Caki2 (cell line): ENCODE measurements at places on chromosomes 2 and 18. TPM values are rescaled to one million over a fixed set of nuclear protein-coding genes. Genes with fewer than 3 reads are reported as not detected.
A peak's percentile ranks its signal among the peaks of the same experiment; 100 is the strongest.

- DNase-seq: no peak
These were observed 171.3 kb downstream of the LOXHD1 start for GRCh38 chr18:46485675-46486194.

TRIM43 gene
- not detected in 2 replicates for total RNA-seq

SPHKAP gene
- total RNA-seq: not detected in 2 replicates

GRCh38 chr2:44952806-44953498 lies 11.4 kb downstream of the SIX3 start:
- DNase-seq: no peak

DNA sequence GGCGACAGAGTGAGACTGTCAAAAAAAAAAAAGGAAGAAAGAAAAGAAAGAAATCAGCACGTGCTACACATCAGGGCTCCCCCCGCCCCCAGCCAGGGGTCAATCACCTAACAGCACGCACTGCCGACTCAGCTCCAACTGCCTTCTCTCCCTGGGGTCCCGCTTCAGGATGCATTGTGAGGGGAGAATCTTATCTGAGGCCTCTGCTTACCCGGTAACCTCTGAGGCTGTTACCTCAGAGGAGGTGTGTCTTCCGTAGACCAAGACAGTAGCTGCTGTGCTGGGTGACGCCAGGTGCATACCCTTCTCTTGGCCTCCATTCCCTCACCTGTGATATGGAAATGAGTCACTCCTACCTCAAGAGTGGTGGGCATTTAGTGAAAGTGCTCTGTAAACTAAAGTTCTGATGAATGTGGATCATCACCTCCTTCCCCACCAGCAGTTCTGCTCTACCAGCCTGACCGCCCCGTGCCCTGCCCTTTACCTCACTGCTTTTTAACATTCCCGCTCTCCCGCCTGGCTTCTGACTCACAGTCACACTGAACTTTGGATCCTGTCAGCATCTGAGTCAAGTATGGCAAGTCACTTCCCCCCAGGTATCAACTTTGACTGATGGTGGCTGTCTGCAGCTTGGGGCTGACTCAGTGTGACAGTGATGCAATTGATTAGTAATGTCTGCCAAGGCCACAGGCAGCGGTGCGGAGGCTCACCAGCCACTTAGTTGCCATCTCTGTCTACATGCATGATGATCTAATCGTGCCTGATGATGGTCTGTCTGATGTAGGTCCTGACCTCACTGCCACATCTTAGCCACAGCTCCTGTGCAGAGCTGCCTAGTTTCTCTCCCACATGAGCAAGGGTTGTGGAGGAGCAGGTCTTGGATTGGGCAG lies 20.1 kb downstream of the ARID5A start:
- peak; percentile 99 for DNase-seq

FAM110C gene
- 4.3 and 7.7 TPM in 2 replicates for total RNA-seq

DNA sequence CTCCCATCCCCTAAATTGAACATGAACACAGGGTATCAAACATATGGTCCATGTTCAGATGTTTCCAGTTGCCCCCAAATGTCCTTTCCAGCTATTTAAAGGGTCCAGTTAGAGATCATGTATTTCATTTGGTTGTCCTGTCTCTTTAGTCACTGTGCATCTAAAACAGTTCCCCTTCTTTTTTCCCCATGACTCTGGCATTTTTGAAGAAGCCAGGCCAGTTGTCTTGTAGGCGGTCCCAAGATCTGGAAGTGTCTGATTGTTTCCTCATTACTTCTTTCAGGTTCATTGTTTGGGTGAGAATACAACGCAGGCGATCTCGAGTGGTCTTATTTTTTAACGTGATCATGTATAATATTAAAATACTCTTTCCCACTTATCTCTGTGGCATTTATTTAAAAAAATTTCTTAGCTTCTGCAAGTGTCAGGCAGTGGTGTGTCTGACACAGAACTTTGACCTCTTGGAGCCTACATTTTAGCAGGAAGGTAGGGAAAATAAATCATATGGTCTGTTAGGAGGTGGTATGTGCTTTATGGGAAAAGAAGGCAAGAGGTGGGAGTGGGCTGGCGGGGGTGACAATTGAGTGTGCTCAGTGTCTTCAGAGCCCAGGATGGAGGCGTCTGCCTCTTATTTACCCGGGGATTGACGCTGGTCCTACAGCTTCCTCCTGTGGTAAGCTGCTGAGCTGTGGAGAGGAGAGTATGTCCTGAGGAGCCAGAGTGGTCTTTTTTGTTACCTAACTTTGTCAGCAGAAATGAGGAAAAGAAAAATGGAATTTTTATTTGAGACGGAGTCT lies 8.1 kb downstream of the RAB31 start:
- DNase-seq: no peak

- peak; percentile 22 for DNase-seq
These were observed 48.3 kb downstream of the THUMPD2 start for GRCh38 chr2:39730685-39731302.

DNA sequence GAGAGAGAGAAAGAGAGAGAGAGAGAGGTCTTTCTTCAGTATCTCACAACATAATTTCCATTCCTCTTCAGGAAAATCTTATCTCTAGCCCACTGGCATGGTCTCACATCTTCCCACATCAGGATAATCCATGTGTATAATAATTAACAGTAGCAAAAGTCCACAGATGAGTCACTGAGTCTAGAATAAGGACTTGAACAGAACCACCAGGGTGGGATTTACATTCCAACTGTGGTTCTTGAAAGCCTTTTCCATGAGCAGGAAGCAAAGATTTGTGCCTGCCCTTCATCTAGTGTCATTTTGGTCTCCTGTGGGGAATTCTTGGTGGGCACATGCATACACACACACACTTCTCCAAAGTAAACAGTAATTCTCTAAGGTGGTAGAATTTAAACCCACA lies 107.1 kb upstream of the TCF4 start:
- DNase-seq: no peak

RBM44 gene
- 0.03 TPM in 1 of 2 replicates, not detected in the other for total RNA-seq

DNA sequence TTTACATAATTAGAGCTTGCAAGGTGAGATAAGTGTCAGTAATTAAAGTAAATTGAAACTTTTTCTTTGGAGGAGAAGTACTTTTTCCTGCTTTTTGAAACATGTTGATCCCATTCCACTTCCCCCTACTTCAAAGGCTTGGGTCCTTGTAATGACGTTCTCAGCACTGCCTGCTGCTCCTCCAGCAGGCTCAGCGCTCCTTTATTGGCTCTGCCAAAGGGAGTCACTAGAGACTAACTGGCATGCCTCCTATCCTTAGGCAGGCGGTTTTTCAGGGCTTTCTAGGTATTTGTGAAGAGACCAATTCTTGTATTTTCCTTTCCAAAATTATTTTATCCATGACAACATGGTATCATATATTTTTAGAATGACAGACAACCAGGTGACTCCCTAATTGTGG lies 43.9 kb upstream of the ACADL start:
- no peak for DNase-seq

GRCh38 chr2:158144914-158145625 lies 43.4 kb downstream of the UPP2 start:
- DNase-seq: no peak

DNA sequence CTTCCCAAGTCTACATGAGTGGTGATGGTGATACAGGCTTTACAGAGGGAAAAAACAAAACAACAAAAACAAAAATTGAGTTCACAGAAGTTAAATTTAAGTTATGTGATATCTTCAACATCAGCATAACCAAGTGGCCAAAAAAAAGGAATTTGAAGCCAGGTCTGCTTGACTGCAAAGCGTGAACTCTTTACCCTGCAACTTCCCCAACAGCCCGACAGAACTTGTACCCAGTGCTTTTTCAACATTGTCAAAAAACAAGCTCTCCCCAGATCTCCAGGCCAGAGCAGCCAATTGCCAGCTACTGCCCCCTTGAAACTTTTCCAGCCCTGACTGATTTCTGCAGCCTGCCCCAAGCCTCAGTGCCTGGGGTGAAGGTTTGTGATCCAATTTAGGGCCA lies 76.7 kb downstream of the RNF144A start:
- no peak for DNase-seq

GRCh38 chr2:73972846-73973245 lies 11.9 kb upstream of the TET3 start:
- DNase-seq: no peak

DNA sequence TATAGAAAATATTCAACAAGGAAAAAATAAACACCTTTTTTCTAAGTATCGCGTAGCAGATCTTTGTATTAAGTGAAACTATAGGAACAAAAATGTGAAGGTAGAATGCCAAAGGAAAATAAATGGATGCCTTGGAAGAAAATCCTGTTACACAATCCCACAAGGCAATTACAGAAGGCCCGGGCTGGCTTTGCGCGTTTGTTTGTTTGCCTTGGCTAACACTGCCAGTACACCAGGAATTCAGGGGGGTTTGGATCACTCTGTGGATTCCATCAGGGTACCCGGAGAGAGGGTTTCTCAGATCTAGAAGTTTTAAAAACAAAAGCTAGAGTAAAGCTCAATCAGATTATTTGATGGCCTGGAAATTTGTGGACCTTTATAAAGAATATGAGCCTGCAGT lies 478.3 kb downstream of the FBXO15 start:
- DNase-seq: no peak

- no peak for DNase-seq
These were observed 115.3 kb upstream of the ITGB6 start for GRCh38 chr2:160315337-160315736.

GRCh38 chr2:109355192-109355843 lies 226.3 kb downstream of the SH3RF3 start:
- no peak for DNase-seq

DCDC2C gene
- not detected in 2 replicates for total RNA-seq

- no peak for DNase-seq
These were observed 85.5 kb downstream of the MALT1 start for GRCh38 chr18:58756596-58757240.

GRCh38 chr2:21369787-21370186 lies 246.0 kb downstream of the TDRD15 start:
- DNase-seq: no peak

DNA sequence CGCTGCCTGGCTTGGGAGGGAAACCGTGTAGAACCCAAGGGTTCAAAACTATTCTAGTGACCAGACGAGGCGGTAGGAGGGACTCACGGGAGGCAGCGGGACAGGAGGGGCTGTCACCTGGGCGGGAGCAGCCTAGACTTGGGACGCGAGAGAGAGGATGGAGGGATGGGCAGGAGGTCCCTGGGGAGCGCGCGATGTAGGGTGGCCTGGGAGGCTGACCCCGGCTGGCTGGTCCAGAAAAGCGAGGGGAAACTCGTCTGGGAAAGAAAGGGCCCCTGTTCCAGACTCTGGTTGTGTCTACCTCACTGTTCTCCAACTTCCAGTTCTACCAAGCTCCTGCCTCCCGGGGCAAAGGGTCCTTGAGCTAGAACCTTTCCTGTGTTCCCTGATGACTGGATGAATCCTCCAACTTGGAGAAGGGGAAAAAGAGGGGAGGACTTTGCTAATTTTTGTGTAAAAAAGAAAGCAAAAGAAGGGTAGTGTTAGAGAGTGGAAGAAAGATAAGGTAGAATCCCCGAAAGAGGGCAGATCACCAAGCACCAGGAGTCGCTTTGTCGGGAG lies 1.4 kb downstream of the DOK6 start:
- no peak for DNase-seq

DNA sequence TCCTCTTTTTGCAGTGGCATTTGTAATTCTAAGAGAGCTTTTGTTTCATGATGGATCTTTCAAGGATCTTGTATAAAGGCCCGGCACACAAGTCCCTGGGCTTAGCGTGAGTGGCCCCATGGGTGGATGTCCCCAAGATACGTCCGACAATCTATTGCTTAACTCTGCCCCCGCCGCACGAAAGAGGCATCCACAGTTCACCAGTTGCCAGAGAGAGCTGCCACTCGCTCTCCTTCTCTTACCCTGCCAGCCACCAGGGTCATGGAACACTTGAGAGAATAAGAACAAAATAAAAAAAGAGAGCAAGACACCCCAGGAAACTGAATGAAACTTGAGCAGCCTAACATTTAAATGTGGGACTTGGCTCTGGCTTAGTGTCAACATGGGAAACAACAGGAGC lies 92.3 kb downstream of the CTAGE1 start:
- DNase-seq: no peak

DNA sequence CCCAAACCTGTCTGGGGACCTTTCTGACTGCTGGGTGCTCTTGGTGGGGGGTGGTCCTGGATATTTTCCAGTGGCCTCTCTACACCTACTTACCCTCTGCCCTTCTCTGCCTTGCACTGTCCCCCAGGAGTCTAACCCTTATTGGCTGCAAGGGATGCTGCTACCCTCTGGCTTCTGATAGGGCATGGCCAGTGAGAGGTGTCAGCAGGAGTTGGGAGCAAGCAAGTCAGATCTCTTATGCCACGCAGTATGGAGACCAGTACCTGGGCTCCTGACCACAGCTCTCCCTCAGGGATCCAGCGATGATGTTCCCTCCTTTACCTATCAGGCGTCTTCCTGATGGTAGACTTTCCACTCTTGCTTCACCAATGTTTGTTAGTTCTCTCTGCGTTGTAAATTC lies 373.7 kb downstream of the SOCS6 start:
- DNase-seq: no peak

DNA sequence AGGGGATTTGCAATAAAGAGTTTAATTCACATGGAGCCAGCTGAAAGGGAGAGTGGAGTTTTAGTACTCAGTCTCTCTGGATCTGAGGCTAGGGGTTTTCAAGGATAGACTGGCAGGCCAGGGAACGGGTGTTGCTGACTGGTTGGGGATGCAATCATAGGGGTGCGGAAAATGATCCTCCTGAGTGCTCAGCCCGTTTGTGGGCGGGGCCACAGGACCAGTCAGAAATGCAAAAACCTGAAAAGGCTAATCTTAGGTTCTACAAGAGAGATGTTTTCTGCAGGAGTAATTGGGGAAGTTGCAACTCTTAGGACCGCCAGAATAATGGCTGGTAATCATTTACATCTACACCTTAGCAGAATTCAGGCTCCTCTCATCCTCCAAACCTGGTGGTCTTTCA lies 2.5 kb downstream of the NFU1 start:
- no peak for DNase-seq

BOLL gene
- not detected in 2 replicates for total RNA-seq

MXD1 gene
- 0.52 and 0.88 TPM in 2 replicates for total RNA-seq

DNMT3A gene
- total RNA-seq: 4.9 and 20.2 TPM in 2 replicates

LCT gene
- total RNA-seq: not detected in 2 replicates

GRCh38 chr18:3480827-3481573 lies 31.0 kb downstream of the TGIF1 start:
- no peak for DNase-seq

DNA sequence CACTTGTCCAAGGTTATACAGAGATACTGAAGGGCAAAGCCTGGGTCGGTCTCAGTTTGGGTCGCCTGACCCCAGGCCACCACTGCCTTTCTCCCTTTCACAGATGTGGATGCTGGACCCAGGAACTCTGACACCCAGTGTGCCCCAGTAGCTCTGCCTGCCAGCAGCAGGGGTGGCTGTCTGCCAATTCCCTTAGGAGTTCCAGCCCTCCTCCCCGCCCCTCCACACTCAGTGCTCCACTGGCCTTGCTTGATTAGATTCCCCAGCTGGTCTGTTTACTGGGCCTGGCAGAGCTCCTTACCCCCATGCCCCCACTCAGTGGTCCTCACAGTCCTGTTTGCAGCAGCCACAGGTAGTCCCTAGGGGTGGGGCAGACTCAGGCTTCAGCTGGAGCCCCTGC lies 75.5 kb downstream of the NPAS2 start:
- peak; percentile 60 for DNase-seq

FSIP2 gene
- total RNA-seq: 0.03 TPM in 1 of 2 replicates, not detected in the other

- DNase-seq: no peak
These were observed 271.3 kb downstream of the CYRIA start for GRCh38 chr2:16394072-16394985.

FOSL2 gene
- total RNA-seq: 78.1 and 93.2 TPM in 2 replicates

OSBPL1A gene
- 28.9 and 52.2 TPM in 2 replicates for total RNA-seq
